ENCODE measurements at places on chromosomes 11 and 22.

GRCh38 chr11:74169738-74170458 is 904 bp downstream of the C2CD3 start:
- no peak for DNase-seq

- DNase-seq: peak; percentile 32
Measured at GRCh38 chr22:46416520-46416871, 81.0 kb downstream of the TRMU start.

- DNase-seq: no peak
Measured at GRCh38 chr22:44825310-44826150, 73.2 kb downstream of the ARHGAP8 start.

DNA sequence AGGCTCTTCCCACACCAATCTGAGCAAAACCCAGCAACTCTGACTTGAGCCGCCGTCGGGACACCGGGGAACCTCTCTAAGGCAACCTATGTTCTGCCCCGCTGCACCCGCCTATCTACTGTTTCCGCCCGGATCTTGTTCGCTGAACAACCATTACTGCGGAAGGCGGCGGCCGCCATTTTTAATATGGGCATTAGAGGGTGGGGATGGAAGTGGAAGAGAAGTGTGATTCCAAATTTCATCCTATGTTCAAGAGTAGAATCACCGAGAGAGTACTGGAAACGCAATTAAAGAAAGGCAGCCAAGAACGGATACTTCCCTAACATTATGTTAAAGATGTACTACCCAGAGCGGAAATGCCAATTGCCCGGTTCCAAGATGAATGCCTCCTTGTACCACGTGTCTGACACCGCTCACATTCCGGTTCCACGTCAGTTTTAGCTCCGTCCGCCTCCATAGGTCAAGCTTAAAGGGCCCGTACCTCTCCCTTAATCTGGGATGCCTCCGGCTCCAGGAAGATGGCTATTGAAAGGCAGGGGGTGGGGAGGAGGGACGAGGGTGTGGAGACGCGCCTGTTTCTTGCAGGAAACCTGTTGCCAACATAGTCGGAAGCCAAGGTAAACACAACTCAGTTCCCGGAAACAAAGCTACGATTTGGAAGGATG is at the start of gene DPAGT1:
Gene DPAGT1, minus strand, starts transcription at position 95 of the 665 bp plus-strand sequence. CDS start 198 bp downstream, outside the sequence.
- peak; percentile 96 for DNase-seq

GRCh38 chr11:66858939-66859685 is 2.2 kb downstream of the LRFN4 start:
- DNase-seq: no peak

DNA sequence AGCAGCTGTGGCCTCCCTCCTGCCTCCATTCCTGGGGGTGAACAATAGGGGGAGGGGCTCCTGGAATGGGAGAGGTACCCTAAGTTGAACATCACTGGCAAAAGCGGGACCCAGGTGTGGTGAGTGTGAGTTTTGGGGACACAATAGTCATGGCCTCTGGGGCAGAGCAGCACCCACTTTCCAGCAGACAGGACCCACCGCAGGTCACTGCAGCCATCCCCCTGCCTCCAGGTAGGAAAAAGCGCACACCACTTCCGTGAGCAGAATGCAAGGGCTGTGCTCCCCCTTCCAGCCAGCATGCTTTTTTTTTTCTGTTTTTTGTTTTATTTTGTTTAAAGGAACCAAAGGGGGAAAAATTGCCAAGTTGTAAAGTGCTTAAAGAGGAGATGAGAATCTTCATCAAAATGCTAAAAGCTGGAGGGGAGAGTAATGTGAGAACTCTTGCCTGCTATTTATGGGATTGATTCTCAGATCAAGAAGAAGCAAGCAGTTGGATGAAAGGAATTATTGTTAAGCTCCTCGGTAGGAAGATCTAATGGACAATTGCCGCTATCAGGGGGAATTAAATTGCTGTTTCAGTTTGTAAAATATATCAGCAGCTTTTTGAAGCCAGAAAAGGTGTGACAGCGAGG is 152.9 kb downstream of the FEZ1 start:
- no peak for DNase-seq

DNA sequence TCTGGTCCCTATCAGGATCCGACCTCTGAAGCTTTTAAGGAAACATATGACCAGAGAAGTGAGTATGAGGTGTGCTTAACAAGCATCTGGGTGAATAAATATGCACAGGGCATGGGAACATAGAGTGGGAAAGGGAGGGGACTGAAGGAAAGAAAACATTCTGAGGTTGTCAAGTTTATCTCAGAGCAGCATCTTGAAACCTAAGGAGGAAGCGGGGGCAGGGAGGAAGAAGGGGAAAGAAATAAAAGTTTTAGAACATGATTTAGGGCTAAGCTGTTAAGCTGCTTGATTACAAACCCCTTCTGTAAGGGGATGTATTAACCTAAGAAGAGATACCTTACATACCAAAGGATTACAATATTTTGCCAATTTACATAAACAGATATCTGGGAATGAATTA is 24.0 kb upstream of the SC5D start:
- no peak for DNase-seq

DNA sequence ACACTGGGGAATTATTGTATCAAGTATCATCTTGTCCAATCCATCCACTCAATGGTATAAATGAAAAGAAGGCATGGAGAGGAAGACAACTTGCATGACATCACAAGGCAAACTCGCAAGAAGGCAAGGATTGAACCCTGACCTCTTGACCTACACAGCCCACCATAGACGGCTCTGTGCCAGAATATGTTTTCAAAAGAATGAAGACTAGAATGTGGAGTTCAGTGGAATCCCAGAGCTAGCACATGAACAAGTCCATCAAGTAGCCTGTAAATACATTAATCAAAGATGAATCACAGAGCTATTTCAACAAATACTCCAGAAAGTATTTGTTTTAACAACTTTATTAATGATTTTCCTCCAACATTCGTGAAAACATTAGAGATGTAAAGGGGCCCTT is 189.7 kb downstream of the GUCY1A2 start:
- DNase-seq: no peak

GRCh38 chr11:58286249-58286648 is 18.2 kb upstream of the OR10W1 start:
- peak; percentile 39 for DNase-seq

DNA sequence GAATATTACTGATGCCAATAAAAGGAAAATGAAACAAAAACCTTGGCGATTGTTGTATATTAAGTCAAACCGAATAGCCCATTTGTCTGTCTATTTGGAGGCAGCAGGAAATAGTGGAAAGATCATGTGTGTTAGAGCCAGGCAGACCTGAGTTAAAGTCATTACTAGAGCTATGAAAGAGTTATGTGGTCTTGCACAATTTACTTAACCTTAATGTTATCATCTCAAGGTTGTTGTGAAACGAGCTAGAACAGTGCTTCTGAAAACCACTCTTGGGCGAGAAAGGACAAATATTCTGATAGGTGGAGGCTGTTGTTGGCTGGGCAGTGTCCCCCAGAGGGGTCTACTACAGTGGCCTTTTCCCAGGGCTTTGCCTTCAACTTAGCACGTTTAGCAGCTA is 60.0 kb upstream of the NUP160 start:
- peak; percentile 23 for DNase-seq

DNA sequence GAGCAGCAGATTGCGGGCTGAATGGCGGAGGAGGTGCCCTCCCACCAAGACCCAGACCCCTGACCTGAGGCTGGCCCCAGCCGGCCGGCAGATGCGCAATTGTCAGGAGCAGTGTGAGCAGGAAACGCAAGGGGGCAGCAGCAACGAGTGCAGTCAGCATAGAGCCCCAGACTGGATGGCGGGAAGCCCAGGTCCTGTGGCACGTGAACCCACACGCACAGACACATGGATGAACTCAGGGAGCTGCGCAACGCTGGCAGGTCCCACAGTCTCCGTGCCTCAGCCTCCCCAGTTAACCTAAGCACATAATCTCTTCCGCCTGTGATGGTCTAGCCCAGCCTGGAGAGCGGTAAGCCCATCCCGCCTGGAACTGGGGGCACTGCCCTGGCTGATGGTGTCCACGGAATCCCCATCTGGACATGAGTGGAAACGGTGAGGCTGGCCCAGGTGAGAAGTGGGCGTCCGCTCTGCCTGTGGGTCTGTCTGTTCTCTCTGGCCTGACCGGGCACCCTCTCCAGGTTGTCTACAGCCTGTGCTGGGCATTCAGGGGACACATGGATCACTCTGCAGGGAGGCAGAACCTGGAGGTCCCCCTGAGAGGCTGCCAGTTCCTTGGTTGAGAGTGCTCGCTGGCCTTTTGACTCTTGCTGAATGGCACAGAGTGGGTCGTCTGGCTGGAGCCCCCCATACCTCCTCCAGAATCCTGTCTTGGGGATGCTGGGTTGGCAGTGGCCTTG is 626 bp upstream of the TBX10 start:
- DNase-seq: peak; percentile 60

- DNase-seq: no peak
Measured at GRCh38 chr11:77211594-77212251, 83.7 kb downstream of the MYO7A start.

GRCh38 chr11:131365329-131365930 is 5.0 kb upstream of the NTM start:
- DNase-seq: no peak

- peak; percentile 87 for DNase-seq
Measured at GRCh38 chr11:34223021-34223813, 117.8 kb downstream of the NAT10 start.

DNA sequence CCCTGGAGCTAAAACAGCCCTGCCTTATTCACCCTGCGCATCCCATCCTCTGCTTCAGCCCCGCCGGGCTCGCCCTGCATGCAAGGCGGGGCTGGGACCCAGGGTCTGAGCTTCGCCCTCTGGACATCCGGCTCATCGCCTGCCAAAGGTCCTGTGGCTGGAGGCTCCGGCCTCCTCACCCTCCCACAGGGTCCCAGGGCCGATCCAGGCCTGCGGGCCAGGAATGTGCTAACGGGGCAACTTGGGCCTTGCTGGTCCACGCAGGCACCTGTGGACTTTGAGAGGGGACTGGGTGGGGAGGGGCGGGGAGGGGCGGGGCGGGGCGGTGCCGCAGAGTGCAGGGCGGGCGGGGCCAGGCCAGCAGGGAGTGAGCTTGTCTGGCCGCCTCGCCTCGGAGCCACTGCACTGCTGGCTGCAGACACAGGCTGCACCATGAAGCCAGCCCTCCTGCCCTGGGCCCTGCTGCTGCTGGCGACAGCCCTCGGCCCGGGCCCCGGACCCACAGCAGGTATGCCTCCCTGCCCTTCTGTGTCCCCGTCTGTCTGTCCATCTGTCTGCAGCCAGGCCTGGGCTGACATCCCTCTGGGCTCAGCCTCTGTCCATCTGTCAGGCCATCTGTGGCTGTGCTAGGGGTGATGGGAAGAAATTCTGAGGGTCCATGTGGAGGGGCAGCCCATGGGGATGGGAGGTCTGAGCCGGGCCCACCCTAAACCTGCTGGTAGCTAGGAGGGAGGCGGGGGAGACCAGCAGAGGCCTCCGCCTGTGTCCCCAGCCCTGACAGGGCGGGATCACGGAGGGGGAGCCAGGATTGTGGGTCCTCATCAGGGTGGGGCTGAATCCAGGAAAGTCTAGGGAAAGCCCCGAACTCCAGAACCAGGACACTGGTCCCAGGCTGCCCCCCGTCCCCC is at the start of gene SUSD2:
Gene SUSD2, plus strand, starts transcription at position 400 of the 908 bp plus-strand sequence. Its CDS starts 33 bp downstream, at position 433.
- DNase-seq: no peak

DNA sequence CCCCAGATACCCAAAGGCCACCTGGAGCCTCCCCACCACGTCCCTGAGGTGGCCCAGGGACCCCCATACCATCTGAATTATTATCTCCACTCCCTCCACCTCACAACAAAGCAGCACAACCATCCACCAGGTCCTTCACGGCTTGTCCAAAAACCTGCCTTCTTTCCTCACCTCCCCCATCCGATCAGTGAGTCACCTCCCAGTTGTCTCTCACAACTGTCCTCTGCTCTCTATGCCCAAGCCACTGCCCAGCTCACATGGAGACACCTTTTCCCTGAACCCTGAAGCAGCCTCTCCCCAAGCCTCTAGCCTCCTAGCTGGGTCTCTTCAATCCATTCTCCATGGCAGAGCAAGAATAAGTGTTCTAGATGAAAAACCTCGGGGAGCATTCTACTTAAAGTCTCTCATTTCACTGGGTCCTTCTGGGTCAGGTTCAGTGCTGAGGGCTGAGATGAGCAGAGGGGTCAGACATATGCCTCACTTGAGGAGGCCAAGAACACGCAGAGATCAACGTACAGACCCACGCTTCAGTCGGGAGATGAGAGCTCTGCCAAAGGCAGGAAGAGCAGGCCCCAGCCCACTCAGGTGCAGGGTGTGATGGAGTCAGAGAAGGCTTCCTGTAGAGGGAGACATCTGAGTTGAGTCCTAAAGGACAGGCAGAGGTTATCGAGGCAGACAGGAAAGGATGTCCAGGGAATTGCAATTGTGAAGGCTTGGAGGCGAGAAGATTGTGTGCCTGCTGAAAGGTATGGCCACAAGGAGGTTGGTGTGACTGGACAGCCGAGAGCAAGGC is 74.7 kb downstream of the PDE2A start:
- DNase-seq: no peak

DNA sequence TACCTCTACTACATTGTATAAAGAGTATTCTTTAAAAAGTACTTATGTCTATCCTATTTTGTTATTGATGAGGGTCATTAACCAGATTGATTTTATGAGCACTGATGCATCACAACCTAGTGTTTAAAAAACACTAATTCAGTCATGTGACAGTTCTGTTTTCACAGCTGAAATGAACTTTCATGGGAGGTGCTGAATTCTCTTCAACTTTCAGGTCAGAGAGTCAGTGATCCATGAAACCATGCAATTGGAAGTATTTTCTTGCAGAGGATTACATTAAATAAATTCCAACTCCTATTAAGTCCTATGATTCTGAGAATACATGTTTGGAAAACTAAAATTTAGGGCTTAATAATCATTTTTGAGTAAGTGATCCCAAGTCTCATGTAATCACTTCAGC is 889.4 kb downstream of the KCNA4 start:
- DNase-seq: no peak

- DNase-seq: peak; percentile 46
Measured at GRCh38 chr11:69650081-69650831, 9.3 kb downstream of the CCND1 start.

DNA sequence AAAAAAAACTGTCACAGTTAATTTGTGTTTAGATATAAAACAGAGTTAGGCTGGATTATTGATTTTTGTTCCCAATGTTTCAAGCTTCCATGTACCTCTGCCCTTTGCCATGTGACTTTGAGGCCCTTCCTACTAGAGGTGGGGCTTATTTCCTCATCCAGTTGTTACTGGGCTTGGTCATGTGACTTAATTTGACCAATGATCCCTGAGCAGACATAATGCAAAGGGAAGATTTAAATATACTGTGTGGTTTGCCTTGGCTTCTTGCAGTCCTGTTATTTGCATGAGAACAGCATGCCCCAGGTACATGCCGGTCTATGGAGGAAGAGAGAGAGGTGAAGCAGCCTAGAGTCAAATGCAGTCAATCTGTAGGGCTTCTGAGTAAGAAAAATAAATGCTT is 347.0 kb downstream of the MIAT start:
- DNase-seq: no peak

GRCh38 chr11:6681505-6681904 is 1.6 kb downstream of the MRPL17 start:
- DNase-seq: no peak

- DNase-seq: no peak
Measured at GRCh38 chr11:83612891-83613766, 327.0 kb upstream of the CCDC90B start.
